ENCODE measurements at places on chromosomes 3 and 15. TPM values are rescaled to one million over a fixed set of nuclear protein-coding genes. Genes with fewer than 3 reads are reported as not detected.

DNA sequence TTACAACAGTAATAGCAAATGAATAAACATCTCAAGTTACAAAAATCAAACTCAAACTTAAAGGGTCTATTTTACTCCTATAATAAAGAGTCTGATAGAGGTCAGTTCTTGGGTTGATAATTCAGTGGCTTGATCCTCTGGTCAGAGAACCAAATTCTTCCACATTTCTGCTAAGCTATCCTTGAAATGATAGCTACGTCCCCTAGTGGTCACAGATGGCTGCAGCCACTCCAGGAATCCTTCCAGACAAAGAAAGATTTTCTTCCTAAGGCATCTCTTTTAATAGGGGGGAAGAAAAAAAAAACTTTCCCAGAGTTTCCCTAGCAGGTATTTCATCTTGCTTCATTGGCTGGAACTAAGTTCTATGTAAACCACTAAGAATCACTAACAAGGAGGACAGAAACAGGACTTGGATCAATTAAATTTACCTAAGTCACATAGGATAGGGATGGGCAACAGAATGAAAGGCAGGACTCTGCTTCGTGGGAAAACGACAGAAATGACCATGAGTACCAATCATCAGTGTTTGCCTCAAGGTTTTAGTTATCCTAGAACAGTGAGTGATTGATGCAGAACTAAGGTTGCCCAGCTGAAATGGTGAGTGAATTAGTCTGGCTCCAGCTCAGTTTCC, 160.7 kb downstream of the STAC start:
- DNase-seq, result no peak

- no peak for DNase-seq
These were observed 250.0 kb upstream of the NECTIN3 start for GRCh38 chr3:110821586-110821985.

DNA sequence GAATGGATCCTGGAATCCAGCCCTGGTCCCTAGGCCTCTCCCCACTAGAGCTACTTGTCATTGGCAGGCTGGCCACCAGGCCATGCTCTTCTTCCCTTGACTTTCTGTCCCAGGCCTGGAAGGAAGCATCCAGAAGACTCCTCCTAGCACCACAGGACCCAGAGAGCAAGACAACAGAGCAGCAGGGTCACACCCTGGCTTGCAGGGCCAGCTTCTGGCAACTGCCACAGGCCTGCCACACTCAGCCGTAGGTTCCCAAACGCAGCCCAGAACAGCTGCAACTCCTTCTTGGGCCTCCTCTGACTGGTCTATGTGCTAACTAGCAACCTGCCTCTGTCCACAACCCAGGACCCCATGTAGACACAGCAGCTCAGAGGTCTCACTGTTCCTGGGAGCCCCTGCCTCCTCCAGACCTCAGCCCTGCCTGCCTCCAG, 36.8 kb upstream of the RPL32 start:
- no peak for DNase-seq

Gene CHRD
- total RNA-seq, result not detected

- no peak for DNase-seq
These were observed 66.5 kb downstream of the MRPL46 start for GRCh38 chr15:88400591-88401250.

DNA sequence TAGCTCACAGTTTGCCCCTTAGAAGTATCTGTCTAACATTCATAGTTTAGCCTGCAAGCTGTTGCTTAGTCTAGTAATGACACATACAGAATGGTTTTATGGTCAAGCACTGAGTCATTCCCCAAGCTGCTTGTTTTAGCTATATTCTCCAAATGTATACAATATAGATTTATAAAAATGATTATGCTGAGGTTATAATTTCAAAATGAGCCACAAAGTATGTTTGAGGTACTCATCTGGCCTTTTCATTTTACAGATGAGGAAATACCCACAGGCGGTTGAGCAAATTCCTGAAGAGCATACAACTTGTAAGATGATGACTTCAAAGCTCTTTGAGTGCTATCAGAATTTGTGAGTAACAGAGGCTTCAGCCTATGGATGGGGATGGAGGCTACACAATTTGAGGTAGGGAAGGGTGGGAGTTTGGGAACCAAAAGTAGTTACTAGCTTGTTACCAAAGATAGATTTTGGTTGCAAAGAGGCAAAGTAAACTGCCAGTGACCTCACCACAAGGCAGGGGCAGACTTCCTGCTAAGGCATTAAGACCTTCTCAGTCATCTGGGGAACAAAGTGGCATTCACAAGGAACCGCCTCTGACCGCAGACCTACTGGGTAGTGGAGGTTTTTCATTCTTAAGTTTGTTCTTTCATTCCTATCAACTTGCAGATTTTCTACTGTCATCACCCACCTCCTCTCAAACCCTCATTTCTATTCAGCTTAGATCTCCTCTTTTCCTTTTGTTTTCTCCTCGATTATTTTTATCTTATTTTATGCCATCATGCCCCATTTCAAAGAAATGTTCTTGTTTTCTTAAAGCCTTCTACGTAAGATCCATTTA, 257.2 kb upstream of the NECTIN3 start:
- peak; percentile 51 for DNase-seq

DNA sequence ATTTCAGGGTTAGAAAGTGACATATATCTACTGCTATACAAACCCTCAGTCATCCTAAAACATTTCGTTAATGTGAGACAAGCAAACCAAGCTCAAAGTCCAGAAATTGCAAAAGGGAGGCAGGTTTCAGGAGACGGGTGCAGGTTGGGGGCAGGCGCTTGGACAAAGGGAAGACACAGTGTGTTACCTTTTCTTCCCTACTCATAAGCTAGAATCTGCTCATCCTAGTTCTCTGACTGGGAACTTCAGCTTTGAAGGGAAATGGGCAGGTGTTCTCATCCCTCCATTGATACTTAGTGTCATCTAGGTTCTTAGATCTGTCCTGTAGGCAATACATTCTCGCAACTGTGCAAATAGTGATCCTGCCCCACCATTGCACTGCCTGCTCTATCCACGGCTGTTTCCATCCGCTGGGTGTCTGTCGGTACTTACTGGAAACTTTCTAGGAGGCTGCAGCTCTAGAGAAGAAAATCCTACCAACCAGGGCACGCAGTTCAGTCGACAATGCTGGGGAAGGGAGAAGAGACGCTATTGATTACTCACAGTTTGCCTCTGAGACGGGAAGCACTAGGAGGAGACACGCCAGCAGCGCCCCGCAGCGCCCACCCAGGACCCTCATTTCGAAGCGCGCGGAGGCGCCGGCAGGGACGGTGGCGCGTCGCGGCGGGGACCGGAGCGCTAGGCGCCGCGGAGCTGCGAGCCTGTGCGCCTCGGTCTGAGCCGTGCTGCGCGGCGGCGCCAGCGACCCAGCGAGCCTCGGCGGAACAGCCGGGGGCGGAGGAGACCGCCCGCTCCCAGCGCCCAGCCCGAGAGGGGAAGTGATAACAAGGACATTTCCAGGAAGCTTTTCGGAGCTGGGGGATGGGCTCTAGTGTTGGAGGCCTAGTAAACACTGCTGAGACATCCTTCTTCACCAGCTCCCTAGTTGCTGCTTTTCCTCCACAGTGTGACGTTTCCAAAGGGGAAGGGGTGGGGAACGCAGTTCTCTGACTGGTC, at the start of gene PROS1:
TSS of gene PROS1 (minus strand) at position 766 of the 996 bp plus-strand sequence. CDS start at position 619, 147 bp downstream.
- peak; percentile 54 for DNase-seq

- no peak for DNase-seq
These were observed 34.1 kb upstream of the KLHL25 start for GRCh38 chr15:85828874-85829273.

Measured in activated CD8-positive, alpha-beta T cell treated with anti-CD3 and anti-CD28 coated beads, Interleukin-2, amount 10 ng/mL, durations not matched to agents 7 days and 5 days (primary cell).